ENCODE measurements at places on chromosomes 3 and 15.

GRCh38 chr15:74265046-74265639 is 29.0 kb downstream of the CCDC33 start:
- DNase-seq = peak; percentile 38

DNA sequence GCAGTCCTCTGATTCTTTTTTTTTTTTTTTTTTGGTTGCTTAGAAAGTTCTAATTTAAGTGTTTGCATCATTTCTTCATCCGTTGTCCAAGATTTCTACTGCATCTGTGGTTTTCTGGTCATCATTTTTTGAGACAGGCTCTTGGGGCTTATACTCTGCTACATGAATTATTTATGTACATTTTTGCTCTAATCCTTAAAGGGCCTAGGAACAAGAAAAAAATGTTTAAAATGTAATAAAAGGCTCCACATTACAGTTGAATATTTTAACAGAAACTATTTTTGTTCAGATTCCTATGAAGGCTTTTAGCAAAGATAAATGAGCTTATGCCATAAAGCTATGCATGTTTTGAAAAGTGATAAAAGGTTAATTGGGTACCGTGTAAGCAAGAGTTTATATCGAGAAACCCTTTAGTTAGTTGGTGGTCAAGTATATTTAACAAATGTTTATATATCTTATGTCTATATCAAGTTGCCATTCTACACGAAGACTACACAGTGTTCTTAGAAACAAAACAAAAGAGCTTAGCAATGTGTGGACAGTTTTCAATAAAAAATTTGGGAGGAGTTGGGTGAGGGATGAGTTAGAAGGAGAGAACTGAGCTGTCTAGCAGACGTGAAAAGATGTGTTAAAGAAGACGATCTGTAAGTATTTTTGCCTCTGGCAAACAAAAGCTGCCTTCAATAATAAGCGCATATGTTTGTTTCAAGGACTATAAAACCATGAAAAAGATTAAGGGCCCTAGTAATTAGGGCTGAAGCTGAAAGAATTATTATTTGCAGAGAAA is 563.6 kb upstream of the NAALADL2 start:
- no peak for DNase-seq

DNA sequence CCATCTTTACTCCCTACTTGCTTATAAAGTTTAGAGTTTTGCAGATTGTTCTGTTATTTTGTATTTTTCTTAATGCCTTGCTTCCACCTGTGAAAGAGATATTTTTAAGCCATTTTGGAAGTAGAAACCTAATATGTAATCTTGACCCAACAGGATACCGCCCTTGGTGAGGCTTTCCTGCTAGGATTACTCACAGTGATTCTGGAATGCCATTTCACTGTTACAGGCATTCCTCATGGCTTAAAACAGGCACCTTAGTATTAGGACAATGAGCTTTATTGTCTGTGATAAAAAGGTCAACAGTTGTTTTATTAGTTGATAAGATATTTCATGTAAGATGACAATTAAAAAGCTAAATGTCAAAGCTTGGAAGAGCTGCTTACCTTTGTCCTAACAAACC is 58.2 kb downstream of the PHLDB2 start:
- DNase-seq = no peak

DNA sequence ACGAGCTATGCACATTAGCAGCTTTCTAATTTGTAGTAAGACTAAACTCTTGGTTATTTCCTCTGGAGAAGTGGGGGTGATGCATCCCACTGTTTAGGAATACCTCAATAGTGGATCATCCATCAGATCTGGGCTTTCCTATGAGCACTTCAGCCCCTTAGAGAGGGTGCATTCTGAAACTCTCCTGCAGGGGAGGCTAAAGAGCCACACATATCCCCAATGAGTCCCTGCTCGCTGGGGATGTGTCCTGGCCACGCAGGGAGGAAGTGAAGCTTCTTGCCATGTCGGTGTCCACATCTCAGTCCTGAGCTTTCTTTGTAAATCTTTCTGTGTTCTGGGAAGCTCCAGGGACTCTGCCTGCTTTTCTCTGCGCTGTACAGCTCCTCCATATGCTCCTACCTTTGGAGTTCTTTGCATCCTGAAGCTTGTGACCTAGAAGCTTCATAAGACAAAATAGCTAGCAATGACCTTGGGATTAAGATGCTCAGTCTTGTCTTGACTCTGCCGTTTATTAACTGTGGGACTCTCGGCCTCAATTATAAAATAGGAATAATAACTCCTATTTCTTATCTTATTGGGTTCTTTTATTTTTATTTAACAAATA is 28.3 kb upstream of the MASP1 start:
- DNase-seq = peak; percentile 51

- no peak for DNase-seq
Observed at GRCh38 chr3:32780735-32781210, 37.0 kb upstream of the TRIM71 start.

GRCh38 chr15:99619712-99620111 is 53.9 kb downstream of the MEF2A start:
- no peak for DNase-seq

GRCh38 chr3:11510001-11510340 is 133.7 kb downstream of the VGLL4 start:
- DNase-seq = no peak

GRCh38 chr15:91939403-91939831 is 85.9 kb downstream of the SLCO3A1 start:
- DNase-seq = no peak

DNA sequence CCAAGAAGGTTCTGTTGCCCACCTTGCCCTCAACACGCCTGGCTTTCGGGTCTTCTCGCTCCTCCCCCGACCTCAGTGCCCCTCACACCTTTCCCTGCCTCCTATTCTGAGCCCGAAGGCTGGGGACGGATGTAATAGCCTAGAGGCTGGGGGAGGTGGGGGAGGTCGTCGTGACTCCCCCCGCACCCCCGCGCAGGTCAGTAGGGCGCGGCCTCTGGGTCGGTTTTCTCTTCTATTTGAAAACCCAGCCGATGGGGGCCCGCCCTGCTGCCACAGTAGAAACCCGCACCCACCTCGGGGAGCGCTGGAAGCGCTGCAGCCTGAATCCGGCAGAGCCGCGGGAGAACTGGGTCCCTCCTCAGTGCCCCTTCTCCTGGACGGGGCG is 1.0 kb upstream of the RBPMS2 start:
- DNase-seq = peak; percentile 45

GRCh38 chr3:64244011-64244942 is 19.0 kb upstream of the PRICKLE2 start:
- no peak for DNase-seq

DNA sequence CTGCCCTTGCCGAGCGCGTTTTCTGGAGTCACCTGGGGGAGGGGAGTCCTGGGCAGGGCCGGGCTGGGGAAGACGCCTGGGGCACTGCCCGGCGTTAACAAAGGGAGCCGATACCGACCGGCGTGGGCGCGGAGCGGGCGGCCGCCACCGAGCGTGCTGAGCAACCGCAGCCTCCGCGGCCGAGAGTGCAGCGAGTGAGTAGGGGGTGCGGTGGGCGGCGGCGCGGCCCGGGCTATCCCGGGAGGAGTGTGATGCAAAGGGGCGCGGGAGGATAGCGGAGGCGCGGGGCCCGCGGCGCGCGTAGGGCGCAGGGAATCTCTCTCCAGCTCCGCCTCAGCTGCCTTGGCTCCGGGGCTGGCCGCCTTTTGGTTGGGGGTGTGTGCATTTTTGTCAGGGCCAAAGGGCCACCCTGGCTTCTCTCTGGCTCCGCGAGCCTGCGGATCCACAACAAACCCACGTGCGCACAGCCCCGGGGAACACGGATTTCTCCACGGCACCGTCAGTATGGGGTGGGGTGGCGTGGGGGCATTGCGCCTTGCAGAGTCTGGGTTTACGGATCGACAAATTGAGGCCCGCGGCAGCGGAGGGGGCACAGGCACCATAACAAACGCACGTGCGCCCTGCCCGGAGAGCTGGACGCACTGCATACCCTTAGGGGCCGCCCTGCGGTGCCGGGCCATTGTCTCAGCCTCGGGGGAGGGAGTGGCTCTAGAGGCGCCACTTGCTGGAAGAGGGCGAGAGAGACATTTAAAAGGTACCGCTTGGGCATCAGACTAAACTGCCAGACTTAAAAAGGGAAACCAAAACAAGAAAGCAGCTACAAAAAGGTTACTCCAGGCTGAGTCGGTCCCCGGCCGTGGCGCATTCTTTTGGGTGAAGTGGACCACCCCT is 560 bp downstream of the ST6GAL1 start:
- peak; percentile 39 for DNase-seq

DNA sequence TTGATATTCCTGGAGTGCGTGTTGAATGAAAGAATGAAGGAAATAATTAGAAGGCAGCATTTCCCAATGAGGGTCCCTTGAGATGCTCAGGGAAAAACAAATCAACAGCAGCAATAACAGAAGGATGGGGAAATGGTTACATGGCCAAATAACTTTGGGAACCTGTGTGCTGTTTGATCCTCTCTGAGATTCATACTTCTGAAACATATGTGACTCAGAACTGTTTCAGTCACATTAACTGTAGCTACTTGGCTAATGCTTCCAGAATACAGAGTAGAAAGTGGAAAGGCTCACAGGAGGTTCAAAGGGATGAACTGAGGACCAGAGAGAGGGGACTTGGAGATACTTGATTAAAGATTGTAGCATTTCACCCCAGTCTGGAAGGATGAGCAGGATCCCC is 258.2 kb downstream of the SLCO3A1 start:
- DNase-seq = no peak

DNA sequence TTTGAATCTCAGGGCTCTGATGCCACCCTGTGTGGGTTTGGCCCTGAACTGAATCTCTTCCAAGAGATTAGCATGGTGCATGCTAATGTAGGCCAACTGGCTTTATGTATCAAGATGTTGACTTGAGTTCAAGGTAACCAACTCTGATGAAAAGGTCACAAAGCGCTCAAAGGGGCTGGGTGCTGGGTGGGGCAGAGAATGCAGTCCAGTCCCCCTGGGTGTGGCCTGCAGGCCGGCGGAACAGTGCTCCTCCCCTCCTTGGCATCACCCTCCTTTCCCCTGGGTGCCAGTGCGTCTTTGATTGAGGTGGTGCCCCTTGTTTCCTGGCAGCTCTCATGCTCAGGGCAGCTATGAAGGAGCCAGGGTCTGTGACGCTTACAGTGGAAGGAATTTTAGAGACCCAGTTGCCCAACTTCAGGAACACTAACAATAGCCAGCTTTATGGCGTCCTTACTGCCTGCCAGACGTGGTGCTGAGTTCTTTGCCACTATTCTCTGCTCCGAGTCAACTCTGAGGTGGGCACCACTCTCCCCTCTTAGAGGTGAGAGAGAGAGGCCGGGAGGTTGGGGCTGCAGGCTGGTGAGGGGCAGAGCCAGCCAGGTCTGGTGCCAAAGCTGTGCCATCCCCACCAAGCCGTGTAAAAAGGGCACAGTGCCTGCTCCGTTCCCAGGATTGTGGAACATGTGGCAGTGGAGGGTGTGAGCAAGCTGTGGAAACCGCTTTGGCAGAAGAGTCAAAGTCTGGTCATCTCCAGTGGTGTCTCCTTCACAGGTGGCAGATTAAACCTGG is 9.8 kb downstream of the SYNM start:
- DNase-seq = no peak

DNA sequence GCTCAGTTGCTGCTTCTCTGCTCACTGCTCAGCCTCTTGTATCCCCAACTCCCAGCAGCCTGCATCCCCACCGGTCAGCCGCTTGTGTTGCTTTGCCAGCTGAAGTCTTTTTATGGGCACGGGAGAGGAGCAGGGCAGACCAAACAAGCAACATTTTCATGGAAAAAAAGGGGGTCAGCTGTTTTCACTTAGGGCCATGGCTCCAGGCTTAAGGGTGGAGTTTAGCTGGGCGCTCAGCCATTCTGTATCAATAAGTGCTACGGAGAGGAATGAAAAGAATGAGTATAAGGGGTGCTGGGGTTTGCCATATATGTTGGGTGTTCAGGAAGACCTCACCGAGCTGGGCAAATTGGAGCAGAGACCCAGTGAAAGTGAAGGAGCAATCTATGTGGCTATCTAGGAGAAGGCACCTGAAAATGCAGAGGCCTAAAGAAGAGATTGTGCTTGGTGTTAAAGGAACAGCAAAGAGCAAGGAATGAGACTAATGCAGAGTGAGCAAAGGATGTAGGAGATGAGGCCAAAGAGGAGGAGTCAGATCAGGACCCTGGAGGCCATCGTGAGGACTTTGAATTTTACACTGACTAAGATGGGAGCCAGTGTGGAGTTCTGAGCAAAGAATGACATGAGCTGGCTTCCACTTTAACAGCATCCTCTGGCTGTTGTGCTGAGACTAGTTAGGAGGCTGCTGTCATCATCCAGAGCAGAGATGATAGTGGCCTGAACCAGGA is 16.6 kb upstream of the IREB2 start:
- DNase-seq = no peak

Measured in ovary (tissue), 10 donors.